Hematopoietic multipotent progenitor cell treated with erythropoietin and hydrocortisone succinate and interleukin-3 and kit ligand, for 4 days (in vitro differentiated cells): ENCODE measurements at places on chromosomes 11 and 22.

DNA sequence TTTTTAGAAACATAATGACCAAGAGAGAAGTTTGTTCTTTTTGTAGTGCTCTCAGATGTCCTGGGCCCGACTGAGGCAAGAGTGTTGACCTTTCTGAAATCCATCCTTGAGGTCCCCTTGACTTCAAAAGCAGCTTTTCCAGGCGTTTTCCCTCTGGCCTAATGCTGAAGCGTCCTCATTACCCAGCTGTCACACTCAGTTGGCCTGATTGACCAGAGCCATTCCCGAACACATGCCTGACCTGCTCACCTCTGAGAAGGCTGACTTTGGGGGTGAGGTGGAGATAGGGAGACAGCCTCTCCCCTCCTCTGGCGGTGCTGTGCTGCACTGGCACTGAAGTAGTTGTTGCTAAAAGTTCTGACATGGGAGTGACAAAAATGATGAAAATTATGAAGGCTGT is 66.9 kb downstream of the ALX4 start:
- DNase-seq = no peak

GRCh38 chr11:85316967-85317366 is 310.2 kb downstream of the DLG2 start:
- peak; percentile 42 for DNase-seq

- peak; percentile 50 for DNase-seq
These were observed 12.3 kb downstream of the AMOTL1 start for GRCh38 chr11:94780432-94780831.

GRCh38 chr11:113980785-113981184 is 5.9 kb downstream of the HTR3A start:
- no peak for DNase-seq

DNA sequence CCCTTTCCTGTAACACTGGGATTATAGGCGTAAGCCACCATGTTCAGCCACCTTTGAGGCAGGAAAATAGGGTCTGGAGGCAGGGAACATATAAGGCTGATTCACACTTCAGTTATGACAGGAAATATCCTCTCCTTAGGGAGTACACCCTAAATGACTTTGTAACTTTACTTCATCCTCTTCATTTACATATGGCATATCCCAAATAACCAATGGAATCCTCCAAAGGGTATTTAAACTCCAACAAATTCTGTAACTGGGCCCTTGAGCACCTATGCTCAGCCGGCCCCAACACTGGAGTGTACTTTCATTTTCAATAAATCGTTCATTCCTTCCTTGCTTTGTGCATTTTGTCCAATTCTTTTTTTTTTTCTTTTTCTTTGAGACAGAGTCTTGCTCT is 1.6 kb upstream of the KAT5 start:
- no peak for DNase-seq

GRCh38 chr11:120031156-120031555 is 106.8 kb downstream of the TRIM29 start:
- DNase-seq = no peak

GRCh38 chr11:123051634-123052033 is 10.3 kb downstream of the HSPA8 start:
- no peak for DNase-seq
